ENCODE measurements at places on chromosomes 2 and 18.

- DNase-seq = no peak
Measured at GRCh38 chr2:16623564-16624435, 41.8 kb downstream of the CYRIA start.

DNA sequence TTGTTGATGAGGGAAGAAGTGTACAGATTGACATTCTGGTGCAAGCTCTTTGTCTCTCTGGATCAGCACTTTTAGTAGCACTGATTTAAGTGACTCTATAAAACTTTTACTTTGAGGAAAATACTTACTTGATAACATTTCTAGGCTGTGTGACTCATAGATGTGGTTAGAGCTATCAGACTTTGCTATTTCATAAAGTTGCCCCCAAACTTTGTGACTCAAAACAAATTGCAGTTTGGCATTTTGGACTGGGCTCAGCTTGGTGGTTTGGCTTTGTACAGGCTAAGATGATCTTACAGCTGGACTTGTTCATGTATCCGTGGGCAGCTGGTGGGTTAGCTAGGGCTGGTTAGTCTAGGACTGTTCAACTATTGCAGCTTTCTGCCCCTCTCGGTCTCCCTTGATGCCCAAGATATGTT is 42.1 kb upstream of the GLS start:
- DNase-seq = no peak

GRCh38 chr18:62448426-62448825 is 74.4 kb upstream of the ZCCHC2 start:
- DNase-seq = no peak

GRCh38 chr2:85560812-85561279 is 447 bp downstream of the GGCX start:
- no peak for DNase-seq

DNA sequence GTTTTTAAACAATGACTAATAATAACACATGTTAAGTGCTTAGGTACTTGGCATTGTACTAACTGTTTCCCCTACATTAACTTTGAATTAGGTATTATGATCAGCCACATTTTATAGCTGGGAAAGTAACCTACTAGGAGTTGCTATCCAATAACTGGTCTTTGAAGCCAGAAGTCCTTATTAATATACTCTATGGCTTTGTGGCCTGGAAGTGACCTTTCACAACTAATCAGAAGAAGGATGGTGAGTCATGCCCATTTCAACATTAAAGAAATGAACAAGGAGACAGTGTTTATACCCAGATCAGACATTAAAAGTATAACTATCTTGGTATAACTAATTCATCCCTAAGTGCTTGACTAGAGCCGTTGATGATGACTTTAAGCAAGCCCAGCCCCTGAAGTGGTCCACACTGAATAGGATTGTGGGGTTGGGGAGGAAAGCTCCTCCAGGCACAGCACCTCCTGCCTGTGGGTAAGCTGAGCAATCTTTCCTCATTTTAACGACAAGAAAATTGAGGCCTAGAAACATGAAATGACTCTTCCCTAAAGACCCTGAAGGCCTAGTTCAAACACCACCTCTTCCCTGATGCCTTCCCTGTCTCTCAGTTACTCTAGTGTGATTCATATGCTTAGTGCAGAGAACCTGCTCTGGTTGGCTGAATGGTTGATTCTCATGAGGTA is 71.6 kb upstream of the RFX8 start:
- no peak for DNase-seq

DNA sequence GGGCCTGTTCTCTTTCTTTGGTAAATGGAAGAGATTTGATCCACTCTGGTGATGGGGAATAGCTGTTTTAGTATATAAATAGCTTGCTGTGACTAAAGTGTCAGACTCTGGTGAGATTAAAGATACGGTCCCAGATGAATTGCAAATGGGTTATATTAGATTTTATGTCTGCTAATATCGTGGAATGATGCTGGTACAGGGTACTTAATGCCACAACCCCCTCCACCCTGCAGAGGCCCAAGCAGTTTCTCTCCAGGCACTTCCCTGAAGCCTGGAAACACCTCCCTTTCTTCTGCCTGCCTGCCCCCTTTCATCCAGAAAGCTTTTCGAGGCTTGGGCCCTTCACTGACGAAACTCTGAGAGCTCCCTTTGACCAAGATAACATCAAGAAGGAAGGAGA is 21.4 kb upstream of the RFX8 start:
- no peak for DNase-seq

DNA sequence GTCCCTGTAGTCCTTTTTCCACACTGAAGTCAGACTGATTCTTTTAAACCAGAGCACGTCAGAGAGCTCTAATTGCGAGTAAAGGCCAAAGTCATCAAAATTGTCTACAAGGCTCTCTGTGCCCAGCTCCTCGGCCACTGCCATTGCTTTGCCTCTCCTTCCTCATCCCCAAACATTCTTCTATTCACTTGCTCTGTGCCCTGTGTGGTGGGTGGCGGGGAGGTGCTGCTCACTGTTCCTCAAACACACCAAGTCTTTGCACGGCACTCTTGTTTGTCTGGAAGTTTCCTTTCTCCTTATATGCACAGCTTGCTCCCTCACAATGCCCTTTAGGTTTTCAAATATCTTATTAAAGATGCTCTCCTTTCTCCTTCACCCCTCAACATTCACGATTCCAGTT is 100.1 kb upstream of the FSHR start:
- DNase-seq = no peak

DNA sequence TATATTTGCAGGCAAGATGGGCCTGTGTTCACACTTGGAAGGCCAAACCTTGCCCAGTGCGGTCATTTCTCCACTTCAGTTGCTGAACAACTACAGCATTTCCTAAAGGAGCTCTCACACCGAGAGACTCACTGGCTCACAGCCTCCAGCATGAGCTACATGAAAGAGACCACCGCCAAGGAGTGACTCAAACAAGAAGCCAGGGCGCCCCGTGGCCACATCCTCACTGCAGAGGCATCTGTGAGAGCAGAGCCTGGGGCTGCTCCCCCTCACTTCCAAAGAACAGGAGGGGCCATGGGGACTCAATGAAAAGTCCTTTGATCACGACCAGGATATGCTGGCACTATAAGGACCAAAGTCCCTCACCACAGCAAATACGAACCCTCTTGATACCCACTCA is 50.0 kb downstream of the TMEM163 start:
- no peak for DNase-seq

DNA sequence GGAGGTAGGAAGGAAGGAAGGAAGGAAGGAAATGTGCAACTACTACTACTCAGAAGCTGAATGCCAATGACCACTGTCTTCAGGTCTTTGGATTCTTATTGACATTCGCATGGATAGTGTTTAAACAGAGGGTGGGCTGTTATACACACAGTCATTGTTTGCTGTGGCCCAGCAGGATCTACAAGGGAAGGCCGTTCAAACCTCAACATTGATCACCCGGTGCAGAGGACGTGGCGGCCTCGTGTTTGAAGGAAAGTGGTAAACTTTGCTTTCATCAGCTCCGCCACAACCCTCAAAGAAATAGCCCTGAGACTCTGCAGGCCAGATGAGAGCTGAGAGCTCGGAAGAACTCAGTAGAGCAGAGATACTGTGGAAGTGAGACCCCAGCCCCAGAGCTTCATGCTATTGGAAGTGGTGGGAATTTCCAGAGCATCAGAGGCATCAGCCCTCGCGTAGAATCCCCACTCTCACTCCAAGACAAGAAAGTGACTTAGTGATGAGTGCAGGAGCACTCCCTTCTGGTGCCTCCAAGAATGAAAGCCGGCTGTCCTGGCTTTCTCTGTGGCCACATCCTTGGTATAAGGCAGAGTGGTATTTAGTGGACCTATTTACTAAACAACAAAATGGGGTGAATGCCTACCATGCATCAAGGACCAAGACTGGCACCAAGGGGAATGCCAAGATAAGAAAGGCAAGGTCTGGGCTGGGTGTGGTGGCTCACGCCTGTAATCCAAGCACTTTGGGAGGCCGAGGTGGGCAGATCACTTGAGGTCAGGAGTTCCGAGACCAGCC is 10.1 kb upstream of the ROCK2 start:
- DNase-seq = no peak

GRCh38 chr2:109636317-109636716 is 22.2 kb downstream of the SOWAHC start:
- no peak for DNase-seq

DNA sequence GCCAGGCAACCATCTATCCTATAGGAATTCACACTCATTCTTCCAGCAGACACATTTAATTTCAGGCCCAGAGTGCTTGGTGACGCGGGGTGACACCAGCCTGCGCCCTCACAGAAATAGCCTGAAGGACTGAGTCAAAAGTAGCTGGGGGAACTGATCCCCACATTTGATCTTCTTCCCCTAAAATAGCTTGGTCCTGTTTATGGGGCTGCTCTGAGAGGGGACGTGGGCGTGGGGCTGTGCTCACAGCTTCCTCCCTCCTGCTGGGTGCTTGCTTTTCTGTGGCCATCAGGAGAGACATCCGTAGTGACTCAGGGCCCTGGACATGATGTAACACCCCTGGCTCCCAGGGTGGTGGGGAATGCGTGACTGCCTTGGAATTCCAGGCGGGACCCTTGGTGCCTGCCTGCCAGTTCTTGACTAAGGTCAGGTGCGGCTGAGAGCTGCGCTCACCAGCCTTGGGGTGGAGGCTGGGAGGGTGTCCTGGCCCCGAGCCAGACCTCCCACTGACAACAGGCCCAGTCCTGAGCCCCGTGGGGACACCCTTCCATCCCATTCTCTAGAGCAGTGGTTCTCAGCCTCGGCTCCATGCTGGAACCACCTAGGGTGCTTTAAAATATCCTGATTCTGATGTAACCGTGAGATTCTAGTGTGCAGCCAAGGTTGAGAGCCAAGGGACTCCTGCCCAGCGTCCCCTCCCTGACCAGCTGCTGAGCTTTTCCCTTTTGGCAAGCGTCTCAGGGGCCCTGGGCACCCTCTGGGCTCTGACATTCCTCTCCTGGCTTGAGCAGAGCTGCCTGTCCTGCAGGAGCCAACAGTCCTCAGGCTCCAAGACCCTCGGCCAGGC is 47.4 kb upstream of the SMAD7 start:
- no peak for DNase-seq

- no peak for DNase-seq
Measured at GRCh38 chr2:20674309-20674965, 7.5 kb downstream of the GDF7 start.

- DNase-seq = peak; percentile 20
Measured at GRCh38 chr2:127558911-127559310, 23.4 kb downstream of the MYO7B start.

DNA sequence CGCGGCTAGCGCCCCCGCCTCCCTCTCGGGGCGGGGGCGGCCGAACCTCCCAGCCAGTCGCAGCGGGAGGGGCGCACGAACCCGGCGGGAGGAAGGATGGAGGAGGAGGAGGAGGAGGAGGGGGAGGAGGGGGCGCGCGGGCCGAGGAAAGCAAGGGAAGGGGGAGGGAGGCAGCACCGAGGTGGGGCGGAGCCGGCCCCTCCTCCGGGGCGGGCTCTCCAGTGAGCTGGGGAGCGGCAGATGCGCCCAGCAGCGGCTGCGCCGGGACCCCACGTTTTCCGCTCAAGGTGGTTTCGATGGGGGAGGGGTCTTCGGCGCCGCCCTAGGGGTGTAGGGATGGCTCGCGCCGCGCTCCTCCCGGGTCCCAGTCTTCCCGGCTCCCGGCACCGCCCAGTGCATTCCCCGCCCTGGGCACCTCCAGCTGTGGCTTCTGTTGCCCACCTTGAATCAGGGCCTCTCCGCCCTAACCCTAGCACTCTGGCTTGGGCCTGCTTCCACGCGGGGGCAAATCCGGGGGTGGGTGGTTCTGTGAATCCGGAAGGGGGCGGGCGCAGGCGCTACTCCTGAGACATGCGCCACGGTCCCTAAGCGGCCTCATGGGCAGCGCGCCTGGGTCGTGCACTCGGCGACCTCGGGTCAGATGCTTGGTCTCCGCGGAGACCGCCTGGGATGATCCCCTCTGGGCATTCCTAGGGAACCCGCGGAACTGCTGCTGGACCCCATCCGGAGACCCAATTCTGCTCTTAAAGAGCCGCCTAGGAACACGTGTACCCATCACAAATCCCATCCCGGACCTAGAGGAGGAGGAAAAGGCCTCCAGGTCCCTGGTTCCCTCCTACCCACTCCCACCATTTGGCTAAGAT is at the start of gene FBXO41:
TSS of gene FBXO41 (minus strand) at position 183 of the 863 bp plus-strand sequence. CDS start 14,848 bp downstream, outside the sequence.
- DNase-seq = no peak

DNA sequence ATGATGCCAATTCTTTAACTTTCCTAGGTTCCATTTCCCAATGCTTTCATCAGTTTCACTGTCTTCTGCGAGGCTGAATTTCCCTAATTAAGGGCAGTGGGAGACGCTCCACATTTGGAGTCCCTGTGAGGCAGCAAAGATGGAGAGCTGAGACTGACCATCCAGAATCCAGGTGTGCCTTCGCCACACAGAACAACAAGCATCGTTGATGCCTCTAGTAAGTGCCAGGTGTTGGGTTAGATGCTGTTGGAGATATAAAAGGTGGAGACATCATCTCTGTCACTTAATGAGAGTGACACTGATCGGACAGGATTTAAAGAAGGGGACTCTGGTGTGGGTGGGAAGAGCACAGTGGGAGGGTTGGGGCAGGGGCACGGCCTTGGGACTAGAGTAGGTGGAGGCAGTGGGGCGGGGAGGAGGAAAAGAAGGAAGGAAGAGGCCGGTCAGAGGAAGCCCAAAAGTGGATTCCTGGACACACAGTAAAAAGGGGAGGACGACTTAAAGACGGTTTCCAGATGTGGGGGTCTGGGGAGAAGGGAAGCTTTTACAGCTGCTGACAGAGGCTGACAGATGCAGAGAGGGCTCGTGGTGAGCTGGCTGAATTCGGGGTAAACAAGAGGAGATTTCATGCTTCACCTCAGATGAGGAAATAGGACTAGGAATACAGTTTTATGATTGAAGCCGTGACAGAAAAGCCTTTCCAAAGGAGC is 113.0 kb downstream of the BCL2 start:
- DNase-seq = no peak

DNA sequence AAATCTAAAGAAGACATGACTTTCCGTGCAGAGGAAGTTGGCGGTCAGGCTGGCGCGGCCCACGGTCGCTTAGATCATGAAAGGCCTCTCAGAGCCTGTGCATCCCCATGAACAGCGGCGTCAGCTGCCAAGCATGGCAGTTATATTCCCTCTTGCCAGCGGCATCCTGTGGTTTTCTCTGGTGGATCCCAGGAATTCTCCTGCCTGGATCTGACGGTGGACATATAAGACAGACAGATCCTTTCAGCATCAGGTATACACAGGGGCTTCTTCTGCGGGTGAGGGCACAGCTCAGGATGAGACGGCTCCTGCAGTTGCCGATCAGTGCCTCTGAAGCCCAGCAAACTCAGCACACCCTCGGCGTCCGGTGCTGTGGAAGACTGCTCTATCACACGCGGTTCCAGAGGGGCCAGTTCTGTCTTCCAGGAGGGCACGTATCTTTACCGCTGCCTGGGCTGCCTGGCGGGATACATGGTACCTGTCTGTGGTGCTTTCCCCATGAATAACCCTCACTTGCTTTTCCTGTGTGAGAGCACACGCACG is 157.8 kb downstream of the LDLRAD4 start:
- no peak for DNase-seq

- DNase-seq = no peak
Measured at GRCh38 chr18:44876024-44876423, 195.3 kb downstream of the SETBP1 start.

GRCh38 chr2:85230679-85231467 is 96.9 kb downstream of the TGOLN2 start:
- peak; percentile 67 for DNase-seq

GRCh38 chr2:58293056-58293455 is 51.9 kb upstream of the FANCL start:
- DNase-seq = no peak

- peak; percentile 50 for DNase-seq
Measured at GRCh38 chr18:49668574-49669275, 106.9 kb downstream of the LIPG start.

GRCh38 chr18:65762556-65762955 is 11.7 kb downstream of the CDH7 start:
- no peak for DNase-seq

GRCh38 chr2:13652531-13653313 is 936.0 kb downstream of the TRIB2 start:
- no peak for DNase-seq

Measured in right forelimb (tissue), 1 donor.